ENCODE measurements at places on chromosomes 11 and 22. TPM values are rescaled to one million over a fixed set of nuclear protein-coding genes. Genes with fewer than 3 reads are reported as not detected.
A peak's percentile ranks its signal among the peaks of the same experiment; 100 is the strongest.

GRCh38 chr11:119149018-119149785, at the start of gene ABCG4:
Gene ABCG4, plus strand, starts transcription at chr11:119149052. Its CDS starts 914 bp downstream, at chr11:119149966.
- DNase-seq: no peak

DNA sequence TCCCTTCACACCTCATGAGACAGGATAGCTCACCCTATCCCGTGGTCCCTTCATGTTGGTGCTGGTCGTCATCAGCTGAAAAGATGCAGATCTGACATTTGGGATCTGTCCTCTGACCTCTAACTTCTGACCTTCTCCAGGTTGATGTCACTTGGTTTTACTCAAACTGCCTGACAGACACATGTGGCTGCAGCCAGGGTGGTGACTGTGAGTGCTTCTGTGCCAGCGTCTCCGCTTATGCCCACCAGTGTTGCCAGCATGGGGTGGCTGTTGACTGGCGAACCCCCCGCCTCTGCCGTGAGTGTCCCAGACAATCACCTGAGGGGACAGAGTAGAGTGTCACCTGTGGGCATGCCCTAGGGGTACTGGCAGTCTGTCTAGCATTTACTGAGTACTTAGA, 49.7 kb downstream of the OTOG start:
- peak; percentile 31 for DNase-seq

DNA sequence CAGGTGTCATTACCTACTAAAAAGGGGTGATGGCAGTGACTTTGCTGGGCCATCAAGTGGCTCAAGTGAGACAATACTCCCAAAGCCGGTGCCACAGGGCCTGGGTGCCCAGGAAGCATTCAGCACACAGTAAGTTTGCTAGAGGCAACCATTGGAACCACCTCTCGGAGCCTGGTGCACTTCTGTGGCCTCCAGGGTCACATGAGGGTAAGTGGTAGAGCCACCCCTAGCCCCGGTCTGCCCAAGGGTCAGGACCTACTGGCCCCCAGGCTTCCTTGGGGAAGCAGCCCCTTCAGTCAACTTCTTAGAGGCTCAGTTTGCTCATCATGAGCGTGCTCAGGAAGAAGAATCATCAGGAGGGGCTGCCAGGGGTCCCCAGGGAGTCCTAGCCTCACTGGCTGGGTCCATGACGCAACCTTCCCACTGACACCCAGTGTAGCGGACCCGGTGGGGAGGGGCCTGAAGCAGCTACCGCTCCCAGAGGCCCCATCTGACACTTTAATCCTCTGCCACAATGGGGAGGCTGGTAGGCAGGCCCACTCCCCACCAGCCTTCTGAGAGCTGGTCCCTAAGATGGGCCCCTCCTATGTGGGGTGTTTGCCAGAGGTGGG, 17.5 kb upstream of the RASL10A start:
- no peak for DNase-seq

- DNase-seq: no peak
These were observed 98.9 kb downstream of the MYO18B start for GRCh38 chr22:25840891-25841290.

- DNase-seq: no peak
These were observed 11.3 kb downstream of the IFT27 start for GRCh38 chr22:36764641-36765040.

GRCh38 chr22:17914474-17914873, 109.9 kb downstream of the MICAL3 start:
- no peak for DNase-seq

The CSF2RB gene
- polyA plus RNA-seq: 0.27 TPM

The SESN3 gene
- polyA plus RNA-seq: 3.8 TPM

The ACRV1 gene
- polyA plus RNA-seq: not detected

Data from psoas muscle (tissue), 8 donors.